ENCODE measurements at places on chromosomes 5 and 9.

DNA sequence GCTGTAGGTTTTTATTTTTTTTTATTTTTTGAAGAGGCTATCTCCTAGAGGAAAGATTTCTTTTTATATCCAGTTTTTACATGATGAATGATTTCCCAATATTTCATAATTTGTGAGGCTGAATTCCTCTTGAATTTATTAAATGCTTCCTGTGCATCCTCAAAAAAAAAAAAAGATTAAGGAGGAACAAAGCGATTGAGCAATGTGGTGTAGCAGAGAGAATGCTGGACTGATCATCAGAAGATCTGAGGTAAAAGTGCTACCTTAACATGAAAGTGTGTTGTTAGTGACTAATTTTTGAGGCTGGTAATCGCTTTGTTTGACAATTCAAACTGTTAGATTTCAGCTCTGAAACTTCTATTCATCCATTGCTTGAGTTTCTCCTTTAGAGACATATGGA is 125.1 kb downstream of the ESM1 start:
- no peak for DNase-seq

GRCh38 chr5:56402266-56403220 is 169.4 kb upstream of the ANKRD55 start:
- peak; percentile 5 for DNase-seq

- no peak for DNase-seq
Observed at GRCh38 chr5:17261075-17261474, 43.6 kb downstream of the BASP1 start.

GRCh38 chr9:5646116-5646515 is 17.2 kb downstream of the RIC1 start:
- DNase-seq: no peak

DNA sequence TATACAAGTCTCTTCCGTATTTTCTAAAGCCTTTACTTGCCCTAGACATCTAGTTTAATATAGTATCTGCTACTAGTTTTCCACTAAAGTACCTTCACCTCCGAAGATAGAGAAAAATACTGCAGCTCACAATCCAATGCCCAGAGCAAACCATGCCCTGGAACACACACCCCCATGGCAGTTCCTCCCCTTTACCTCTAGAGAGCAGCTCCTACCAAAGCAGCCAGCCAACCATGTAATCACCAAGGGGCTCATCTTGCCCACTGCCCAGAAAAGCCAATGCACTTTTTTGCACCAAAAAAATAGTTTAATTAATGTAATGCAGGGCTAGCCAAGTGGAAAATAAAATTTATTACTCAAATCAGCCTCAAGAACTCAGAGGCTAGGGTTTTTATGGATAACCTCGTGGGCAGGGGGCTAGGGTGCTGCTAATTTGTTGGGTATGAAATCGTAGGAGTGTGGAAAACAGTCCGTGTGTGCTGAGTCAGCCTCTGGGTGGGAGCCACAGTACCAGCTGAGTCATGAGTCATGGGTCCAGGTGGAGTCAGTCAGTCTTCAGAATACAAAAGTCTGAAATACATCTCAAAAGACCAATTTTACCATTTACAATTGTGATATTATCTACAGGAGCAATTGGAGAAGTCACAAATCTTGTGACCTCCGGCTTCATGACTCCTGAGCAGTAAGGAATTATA is 120.1 kb upstream of the ACO1 start:
- no peak for DNase-seq

GRCh38 chr5:42284584-42284983 is 138.7 kb upstream of the GHR start:
- DNase-seq: no peak

DNA sequence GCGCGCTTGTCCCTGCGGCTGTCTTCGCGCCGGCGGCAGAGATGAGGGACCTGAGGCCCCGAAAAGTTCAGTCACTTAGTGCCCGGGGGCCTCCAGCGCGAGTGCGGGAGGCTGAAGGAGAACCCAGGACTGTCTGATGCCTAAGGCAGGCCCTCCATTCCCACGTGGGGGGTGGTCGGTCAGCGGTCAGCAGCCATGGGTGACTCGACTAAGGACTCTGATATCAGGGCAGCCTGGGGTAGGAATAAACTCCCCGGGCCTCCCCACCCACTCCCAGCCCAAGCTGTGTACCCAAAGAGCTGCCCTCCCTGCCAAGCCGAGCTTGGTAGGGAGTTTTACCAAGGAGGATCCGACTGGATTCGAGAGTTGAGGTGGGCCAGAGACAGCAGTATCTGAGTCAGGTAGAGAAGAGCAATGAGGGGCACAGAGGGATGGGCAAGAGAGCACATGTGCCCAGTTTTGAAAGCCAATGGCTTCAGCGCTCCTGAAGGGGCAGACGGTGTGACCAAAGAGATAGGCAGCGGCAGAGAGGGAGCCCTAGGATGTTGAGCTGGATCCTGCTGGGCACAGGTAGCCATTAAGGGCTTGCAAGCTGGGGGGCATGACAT is 787 bp downstream of the FGFR4 start:
- no peak for DNase-seq

DNA sequence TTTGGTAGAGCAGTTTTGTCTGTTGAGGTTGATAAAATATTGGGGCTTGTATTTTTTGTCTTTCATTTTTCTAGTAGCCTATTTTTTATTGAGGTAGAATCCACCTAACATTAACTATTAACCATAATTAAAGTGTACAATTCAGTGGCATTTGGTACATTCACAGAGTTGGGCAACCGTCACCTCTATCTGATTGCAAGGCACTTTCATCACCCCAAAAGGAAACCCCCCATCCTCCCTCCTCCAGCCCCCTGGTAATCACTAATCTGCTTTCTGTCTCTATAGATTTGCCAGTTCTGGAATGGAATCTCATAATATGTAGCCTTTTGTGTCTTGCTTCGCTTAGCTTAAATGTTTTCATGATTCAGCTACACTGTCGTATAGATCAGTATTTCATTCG is 55.5 kb upstream of the DMRT3 start:
- DNase-seq: no peak

All from substantia nigra (tissue), 51 donors.